ENCODE measurements at places on chromosomes 1 and 21.

- no peak for DNase-seq
Observed at GRCh38 chr1:23763041-23763577, 15.1 kb upstream of the PITHD1 start.

- DNase-seq = no peak
Observed at GRCh38 chr1:243375596-243375995, 119.8 kb downstream of the SDCCAG8 start.

- DNase-seq = no peak
Observed at GRCh38 chr1:1275836-1276235, 2.2 kb upstream of the UBE2J2 start.

- DNase-seq = no peak
Observed at GRCh38 chr1:61101536-61101935, 19.2 kb downstream of the NFIA start.

GRCh38 chr21:31248598-31248997 lies 95.5 kb downstream of the TIAM1 start:
- no peak for DNase-seq

Measured in kidney (tissue), 22 donors.